ENCODE measurements at places on chromosomes 11 and 22.

DNA sequence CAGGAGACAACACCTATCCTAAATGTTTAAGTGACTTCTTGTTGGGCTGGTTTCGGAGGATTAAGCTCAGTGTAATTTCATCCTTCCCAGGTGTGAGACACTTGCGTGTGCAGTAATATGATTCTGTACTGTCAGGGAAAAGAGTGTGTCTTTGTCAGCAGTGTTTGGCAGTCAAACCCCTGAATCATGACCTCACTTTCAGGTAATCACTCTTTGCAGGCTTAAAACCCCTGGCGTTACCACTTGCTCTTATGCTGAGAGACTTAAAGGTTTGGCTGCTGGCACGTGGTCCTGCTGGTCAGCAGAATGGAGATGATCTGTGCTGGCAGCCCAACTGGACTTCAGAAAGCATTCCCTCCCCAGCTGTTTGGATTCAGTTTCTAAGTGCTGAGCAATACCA lies 56.1 kb downstream of the APIP start:
- no peak for DNase-seq

GRCh38 chr22:47388778-47389177 lies 626.3 kb downstream of the TBC1D22A start:
- DNase-seq = no peak

DNA sequence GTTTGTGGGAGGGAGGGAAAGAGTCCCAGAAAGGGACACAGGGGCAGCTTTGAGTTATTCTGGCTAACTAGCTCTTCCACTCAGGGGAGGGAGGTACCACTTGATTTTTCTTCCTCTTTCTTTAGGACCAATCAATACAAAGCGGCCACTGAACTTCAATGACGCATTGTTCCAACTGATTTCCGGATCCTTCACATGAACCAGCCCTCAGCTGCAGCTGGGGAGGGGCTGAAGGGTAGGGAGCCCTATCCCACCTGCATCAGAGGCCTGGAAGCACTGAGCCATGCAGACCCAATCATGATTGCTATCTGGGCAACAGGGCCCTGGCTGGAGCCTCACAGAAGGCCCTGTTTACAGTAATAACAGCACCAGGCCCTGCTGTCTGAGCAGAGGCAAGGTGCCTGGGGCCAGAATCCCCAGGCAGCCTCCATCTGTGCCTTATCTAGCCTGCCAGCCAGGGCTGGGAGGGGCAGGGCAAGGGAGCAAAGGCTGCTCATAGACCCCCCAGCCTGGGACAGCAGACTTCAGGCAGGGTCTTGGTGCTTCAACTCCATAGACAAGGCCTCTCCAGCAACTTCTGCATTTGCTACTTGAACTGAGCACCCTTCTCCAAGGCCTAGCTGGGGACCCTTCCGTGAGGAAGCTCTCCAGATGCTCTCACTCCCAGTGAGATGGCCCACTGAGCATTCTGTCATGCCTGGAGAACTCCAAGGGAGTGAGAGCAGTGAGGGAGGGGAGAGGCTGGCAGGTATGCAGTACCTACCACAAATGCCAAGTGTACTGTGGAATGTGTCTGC lies 22.5 kb downstream of the CLPB start:
- peak; percentile 57 for DNase-seq

DNA sequence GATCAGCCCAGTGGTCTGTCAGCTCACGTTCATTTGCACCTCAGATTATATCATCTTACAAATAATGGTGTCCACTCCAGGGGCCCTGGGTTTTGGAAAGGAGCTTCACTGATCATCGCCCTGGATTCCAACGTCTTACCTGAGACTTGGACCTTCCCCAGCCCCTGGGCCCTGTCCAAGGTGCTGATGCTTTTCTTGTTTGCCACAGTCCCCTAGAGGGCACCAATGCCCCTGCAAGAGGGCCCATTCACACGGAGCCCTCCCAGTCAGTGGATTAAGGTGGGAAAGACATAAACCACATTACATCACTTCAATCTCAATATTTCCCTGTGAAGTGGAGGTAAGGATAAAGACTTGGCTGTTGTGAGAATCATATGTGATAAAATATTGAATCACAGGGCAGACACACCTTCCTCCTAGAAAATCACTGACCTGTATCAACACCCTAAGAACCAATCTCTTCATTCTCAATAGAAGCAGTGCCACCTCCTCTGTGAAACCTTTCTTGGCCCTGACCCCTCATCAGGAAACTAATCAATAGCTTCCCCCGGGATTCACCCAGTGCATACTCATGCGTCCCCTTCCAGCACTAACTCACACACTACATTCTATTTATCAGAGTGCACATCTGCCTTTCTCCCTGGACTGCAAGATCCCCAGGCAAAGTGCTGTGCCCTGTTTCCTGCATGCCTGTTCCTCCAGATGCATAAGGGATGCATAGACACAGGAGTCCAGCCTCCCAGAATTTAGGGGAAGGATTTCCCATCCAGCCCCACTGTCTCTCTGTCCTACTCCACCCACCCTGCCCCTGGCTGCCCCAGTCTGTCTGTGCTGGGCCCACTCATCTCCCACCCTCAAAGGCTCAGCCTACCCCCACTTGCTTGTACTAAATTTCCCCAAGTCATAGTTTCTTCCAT lies 167.0 kb downstream of the BUD13 start:
- no peak for DNase-seq

GRCh38 chr22:49687786-49688515 lies 139.7 kb downstream of the BRD1 start:
- DNase-seq = no peak

DNA sequence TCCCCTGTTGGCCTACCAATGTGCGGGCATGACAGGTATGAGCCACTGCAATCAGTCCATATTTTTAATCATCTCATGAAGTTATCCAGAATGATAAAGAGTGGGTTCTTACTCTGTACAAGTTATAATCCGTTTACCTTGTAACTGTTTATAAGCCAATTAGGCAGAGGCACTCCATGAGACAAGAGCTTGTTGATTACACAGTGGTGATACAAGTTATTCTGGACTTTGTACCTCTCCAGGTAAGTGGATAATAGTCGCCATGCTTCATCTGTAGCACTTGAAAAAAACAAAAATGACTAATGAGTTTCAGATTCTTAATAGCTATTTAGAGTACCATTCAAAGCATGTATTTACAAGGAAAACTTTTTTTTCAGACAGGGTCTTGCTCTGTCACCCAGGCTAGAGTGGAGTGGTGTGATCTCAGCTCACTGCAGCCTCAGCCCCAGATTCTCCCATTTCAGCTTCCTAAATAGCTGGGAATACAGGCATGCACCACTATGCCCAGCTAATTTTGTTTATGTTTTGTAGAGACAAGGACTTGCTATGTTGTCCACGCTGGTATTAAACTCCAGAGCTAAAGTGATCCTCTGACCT lies 17.7 kb upstream of the FNBP4 start:
- no peak for DNase-seq

DNA sequence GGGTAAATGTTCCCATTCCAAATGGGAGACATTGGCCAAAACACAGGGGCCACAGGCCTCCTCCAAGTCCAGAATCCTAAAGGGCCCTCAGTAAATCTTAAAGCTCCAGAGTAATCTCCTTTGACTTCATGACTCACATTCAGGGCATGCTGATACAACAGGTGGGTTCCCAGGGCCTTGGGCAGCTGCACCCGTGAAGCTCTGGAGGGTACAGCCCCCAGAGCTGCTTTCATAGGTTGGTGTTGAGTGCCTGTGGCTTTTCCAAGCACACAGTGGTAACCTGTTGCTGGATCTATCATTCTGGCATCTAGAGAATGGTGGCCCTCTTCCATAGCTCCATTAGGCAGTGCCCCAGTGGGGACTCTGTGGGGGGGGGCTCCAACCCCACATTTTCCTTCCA lies 54.0 kb downstream of the NELL1 start:
- no peak for DNase-seq

DNA sequence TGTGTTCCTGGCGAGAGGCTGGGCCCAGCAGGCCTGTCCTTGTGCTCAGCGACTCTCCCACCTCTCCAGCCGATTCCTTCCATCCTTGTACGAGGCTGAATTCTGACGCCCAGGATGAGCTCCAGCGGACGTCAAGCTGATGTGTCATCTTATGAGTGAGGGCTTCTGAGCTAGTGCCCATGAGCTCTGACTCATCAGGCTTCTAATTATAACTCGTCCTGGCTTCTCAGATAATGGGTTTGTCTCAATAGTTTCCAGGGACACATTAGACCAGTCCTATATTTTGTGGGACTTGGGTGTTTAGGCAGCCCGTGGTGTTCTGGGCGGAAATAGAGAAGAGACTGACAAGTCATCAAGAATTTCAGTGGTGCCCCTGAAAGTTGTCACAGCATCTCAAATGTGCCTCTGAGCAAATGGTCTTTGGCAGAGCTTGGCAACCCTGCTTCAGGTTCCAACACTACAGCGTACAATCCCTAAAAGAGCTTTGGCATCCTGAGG lies 108.2 kb upstream of the CD44 start:
- peak; percentile 41 for DNase-seq

- DNase-seq = no peak
Observed at GRCh38 chr11:133176748-133177147, 355.6 kb downstream of the OPCML start.

DNA sequence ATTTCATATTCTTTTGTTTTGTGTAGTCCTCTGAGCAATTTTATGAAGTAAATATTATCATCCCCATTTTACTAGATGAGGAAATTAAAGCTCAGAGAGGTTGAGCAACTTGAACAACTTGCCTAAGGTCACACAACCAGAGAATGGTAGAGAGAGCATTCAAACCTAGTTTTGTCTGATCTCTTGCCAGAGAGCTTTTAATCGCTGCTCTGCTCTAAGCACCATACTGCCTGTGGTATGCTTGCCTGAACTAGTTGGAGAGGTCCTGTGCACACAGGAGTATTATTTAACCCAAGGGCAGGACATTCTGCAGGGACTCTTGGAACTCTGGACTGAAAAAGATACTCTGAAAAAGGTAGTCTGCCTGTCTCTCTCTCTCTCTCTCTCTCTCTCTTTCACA lies 38.5 kb downstream of the TRAF6 start:
- DNase-seq = no peak

- DNase-seq = no peak
Observed at GRCh38 chr11:121839781-121840180, 276.2 kb downstream of the BLID start.

GRCh38 chr11:96218901-96219300 lies 124.1 kb downstream of the MAML2 start:
- no peak for DNase-seq

DNA sequence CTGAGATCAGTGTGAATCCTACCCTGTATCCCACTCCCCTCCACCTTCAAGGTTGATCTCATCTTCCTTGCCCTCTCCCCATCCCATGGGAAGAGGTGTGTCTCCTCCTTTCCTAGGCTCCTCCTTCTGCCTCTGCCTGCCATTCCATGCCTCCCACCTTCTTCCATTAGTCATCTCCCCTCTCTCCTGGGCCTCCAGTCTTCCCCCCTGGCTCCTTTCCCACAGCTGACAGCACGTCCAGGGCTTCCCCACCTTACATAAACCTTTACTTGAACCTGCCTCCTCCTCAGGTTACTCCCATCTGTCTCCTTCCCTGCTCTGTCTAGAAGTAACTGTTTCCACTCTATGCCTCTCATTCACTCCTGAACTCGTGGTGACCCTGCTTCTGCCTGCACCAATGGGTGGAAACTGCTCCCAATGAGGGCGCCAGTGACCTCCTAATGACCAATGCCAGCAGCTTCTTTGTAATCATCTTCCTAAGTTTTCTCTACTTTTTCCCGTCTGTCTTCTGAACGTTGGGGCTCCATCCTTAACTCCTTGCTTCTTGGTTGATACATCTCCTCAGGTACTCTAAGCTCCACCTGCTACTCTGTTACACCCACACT lies 266.9 kb upstream of the NARS2 start:
- no peak for DNase-seq

- peak; percentile 44 for DNase-seq
Observed at GRCh38 chr22:37161443-37161842, 11.7 kb upstream of the IL2RB start.

DNA sequence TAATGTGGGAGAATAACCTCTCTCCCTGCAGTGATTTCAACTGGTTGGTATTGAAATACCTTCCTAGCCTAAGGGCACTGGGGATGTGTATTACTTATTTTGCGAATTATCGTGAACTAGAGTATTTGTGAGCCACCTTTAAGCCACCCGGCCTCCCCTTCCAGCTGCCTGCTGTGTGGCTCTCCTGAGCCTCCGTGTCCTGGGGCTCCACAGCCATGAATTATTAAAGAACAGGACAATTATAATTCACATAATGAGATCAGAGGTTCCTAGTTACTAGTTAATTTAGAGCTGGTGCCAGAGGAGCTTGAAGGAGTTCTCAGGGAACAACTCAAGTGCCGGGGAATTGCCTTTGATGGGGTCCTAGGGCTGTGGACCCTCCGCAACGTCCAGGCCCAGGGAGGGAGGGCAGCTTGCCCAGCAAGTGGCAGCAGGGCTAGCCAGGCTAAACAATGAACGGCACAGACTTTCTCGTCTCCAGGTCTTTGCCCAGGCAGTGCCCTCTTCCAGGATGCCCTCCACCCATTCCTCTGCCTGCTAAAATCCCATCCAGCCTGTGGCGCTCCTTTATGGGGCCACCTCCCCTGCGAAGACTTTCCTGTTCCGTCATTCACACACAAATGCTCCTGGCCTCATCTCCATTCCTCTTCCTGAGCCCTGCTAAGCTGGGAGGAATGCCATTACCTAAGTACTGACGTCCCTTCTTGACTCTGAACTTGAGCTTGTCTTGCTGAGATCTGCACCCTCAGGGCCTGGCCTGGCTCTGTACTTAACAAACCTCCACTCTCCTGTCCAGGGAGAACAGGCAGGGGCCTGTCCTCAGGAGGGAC lies 91.5 kb downstream of the RTL6 start:
- no peak for DNase-seq

- DNase-seq = no peak
Observed at GRCh38 chr11:912266-912665, 1.7 kb upstream of the CHID1 start.

- DNase-seq = no peak
Observed at GRCh38 chr22:27510024-27510423, 291.5 kb downstream of the MN1 start.

DNA sequence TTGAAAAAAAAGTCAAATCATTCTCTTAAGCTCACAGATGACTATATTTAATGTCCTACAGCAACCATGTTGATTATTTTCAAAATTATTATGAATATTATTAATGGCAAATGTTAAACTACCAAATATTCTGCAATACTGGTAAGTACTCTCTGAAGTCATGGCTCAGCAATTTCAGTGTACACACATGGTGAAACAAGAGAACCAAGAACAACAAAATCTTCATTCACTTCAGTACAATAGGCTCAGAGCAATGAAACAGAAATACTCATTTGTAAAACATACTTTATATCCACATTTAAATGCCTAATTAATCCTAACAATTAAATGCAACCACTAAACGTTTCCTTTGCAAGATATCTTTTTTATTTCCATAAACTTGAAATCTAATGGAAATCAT lies 347.2 kb downstream of the TTC28 start:
- no peak for DNase-seq

- DNase-seq = no peak
Observed at GRCh38 chr22:43824724-43825420, 12.8 kb upstream of the EFCAB6 start.

GRCh38 chr11:61131998-61132555 lies 29.1 kb downstream of the VPS37C start:
- DNase-seq = no peak

- no peak for DNase-seq
Observed at GRCh38 chr11:80241766-80242165, 800.9 kb upstream of the TENM4 start.

GRCh38 chr11:4672470-4672869 lies 25.2 kb downstream of the OR51E2 start:
- DNase-seq = no peak

GRCh38 chr11:72947229-72947628 lies 133.0 kb downstream of the ATG16L2 start:
- DNase-seq = no peak
